ENCODE measurements at places on chromosomes 7 and 10.

DNA sequence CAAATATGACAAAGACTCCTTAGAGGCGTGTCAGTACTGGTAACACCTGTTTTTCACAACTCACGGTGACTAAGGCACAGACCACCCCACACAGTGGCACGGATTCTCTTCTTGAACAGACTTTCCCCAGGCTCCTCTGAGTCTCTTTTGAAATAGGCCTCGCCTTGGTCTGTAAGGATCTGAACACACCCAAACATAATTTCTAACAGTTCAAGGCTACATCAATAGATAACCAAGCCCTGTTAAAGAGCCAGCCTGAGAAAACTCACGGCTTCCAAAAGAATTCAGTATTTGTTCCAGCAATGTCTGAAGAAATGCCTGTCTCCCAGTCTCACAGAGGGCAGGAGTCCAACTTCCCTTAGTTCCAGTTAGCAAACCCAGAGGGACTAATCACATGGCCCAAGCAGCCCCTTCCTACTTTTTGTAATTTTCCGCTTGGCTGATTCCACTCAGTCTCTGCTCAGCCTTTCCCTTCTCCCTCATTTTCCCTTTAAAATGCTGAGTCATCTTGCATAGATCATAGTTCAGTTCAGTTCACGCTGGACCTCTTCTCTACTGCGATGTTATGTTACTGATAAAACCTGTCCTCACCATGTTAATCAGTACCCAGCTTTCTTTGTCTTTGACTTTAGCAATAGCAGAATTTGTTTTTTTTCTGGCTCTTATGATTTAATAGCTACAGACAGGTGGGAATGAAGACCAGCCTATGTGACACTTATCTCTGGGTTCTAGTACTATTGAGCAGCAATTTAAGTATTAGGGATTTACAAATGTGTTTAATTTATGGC, 22.6 kb upstream of the AKR1C3 start:
- DNase-seq = peak; percentile 88

GRCh38 chr7:43140186-43140585, 27.7 kb downstream of the HECW1 start:
- no peak for DNase-seq

DNA sequence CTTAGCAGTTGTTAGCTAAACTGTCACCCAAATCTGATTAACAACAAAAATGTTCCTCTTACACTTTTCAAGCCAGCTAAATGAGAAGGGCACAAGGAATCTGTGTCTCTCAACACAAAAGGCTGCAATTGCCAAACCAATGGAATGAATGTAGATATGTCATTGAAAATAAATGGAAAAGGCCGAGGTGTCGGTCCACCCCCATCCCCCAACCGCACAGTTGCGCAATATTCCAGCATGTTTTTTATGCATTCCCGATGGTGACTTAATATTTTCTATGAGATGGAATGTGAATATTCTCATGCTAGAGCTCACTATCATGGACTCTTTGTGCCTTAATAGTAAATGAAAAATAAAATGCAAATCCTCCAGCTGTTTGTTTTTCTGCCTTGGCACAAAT, 181.6 kb upstream of the LRGUK start:
- DNase-seq = peak; percentile 70

GRCh38 chr7:74069790-74070618, 13.6 kb upstream of the LIMK1 start:
- no peak for DNase-seq

DNA sequence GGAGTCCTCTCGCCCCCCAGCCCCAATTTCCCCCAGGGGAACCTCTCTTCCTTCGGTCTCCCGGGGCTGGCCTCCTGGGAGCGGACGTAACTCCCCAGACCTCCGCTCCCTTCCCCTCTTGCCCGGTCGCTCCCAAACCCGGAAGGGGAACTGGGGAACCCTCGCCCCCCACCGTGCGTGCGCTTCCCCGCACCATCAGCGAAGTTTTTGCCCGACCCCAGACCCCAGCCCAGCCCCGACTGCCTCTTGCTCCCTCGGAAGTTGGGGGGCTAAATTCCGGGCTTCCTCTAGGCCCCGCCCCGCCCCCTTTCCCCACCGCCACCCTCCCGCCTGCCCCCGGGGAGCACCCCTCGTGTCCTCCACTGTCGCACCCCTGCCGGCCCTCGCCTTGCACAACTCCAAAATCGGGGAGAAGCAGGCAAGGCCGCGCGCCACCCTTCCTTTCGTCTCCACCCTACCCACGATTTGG, 436 bp downstream of the GNB2 start:
- DNase-seq = peak; percentile 20

DNA sequence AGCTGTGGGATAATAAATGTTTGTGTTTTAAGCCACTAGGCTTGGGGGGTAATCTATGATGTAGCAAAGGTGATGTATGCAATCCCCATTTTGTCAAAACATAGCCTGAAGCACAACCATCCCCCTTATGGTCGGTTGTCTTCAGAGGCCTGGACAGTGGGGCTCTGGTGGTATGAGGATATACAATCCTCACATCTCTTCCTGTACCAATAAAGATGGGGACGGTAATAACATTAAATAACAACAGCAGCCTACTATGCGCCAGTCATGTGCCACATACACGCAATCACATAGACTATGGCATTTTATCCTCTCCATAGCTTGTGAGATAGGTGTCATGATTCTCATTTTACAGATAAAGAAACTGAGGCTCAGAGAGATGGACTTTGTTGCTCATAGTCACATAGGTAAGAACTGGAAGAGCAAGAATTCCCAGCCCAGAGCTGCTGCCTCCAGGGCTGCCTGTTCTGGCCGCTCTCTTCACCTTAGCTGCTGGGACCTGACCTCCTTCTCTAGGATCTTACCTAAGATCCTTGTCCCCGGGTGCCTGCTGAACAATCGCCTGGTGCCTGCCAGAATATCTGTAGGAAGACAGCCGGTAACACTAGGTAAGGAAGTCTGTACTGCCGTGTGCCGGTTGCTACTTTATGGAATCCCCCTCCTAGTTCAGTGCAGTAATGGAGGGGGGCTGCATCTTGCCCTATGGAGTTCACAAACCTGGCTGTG, 108.6 kb downstream of the ARHGAP22 start:
- no peak for DNase-seq

DNA sequence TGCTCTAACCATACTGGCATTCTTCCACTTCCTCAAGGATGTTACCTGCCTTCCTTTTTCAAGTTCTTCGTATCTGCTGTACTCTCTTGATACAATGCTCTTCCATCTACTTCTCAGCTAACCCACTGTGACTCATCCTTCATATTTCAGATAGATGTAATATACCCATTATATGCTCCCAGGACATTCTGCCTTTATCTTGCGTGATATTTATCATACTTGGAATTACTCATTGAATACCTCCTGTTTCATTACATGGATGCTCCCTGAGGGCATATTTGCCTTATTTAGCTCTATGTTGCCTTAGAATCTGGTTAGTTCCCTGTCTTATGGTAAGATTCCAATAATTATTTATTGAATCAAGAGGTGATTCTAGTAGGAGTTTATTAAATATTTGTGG, 706.4 kb downstream of the SORCS3 start:
- DNase-seq = peak; percentile 18

GRCh38 chr7:129841465-129841864, 111.3 kb downstream of the UBE2H start:
- no peak for DNase-seq

DNA sequence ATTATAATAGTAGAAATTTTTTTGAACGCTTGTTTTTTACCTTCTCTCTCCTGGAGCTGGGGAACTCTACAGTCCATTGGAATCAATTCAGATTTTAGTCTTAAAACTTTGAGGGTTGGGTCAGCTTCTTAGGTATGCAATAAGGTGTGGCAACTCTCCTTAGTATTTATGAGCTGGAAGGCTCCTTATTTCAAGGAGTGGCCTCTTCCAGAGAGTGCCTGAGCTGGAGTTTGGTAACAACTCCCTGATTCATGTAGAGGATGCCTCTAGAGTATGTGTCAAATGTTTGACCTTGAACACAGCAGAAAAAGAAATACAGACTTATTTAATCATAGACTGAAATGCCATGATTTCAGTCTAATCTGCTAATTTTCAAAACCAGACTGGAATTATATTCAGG, 11.1 kb downstream of the CDK14 start:
- DNase-seq = no peak

GRCh38 chr10:26543567-26544306, 105.6 kb downstream of the APBB1IP start:
- no peak for DNase-seq

- no peak for DNase-seq
Measured at GRCh38 chr7:26673858-26674257, 190.5 kb downstream of the SKAP2 start.

DNA sequence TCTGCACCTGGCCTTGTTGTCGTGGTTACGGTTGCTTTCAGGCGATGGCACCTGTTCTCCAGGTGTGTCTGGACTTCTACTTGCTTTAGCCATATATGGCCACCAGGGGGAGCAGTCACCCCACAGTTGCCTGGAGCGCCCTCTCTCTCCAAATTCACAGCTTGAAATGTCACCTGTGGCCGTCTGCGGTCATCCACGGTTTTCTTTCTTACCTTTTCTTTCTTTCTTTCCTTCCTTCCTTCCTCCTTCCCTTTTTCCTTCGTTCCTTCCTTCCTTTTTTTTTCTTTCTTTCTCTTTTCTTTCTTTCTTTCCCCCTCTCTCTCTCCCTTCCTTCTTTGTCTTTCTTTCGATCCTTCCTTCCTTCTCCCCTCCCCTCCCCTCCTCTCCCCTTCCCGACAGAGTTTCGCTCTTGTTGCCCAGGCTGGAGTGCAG, 150.5 kb upstream of the VKORC1L1 start:
- DNase-seq = no peak

- DNase-seq = no peak
Measured at GRCh38 chr7:134210976-134211663, 84.0 kb downstream of the LRGUK start.

- no peak for DNase-seq
Measured at GRCh38 chr7:894927-895450, 18.6 kb downstream of the GET4 start.

DNA sequence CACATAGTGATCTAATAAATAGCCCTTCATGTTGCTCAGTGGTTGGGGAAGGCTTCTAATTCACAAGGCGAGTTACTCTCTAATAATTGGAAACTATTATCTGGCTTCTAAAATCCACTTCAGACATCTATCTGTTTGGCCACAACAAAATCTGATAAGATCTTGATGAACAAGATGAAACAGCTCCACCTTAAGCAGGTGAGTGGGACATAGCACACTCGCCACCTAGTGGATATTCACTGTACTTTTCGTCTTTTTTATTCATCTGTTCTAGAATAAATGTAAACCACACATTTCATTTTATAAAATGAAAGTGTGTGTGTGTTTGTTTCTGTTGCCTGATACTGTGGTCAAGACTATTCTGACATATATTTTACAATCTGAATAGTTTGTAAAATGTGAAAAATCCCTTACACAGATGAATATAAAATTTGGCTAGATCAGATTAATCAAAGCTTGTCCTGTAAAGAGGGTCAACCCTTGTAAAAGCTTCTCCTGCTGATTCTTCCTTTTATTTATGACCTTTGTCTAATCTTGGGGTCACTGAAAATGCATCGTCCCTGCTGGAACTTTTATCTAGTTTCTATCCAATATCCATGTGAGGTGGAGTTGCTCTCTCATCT, 26.5 kb upstream of the CNTNAP2 start:
- DNase-seq = no peak

GRCh38 chr7:75660566-75661215, 78.0 kb downstream of the HIP1 start:
- no peak for DNase-seq

DNA sequence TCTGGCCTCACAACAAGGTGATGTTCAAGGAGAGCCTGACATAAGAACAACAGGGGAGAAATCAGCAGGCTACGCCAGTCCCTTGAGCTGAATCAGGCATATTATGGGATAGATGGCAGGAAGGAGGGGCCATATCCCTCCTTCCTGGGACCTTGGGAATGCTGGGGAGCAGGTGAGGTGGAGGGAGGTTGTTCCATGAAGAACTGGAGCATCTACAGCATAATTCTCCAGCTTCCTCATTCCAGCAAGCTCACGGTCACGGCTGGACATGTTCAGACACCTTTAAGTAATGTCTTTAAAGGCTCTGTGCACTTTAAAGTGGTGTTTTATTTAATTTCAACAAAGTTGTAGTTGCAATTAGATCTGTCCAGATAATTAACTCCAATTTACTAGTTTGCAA, 780.5 kb downstream of the TYW1 start:
- no peak for DNase-seq

GRCh38 chr10:124016804-124017375, 76.5 kb downstream of the CHST15 start:
- no peak for DNase-seq

- no peak for DNase-seq
Measured at GRCh38 chr7:87147500-87147899, 4.8 kb upstream of the DMTF1 start.

DNA sequence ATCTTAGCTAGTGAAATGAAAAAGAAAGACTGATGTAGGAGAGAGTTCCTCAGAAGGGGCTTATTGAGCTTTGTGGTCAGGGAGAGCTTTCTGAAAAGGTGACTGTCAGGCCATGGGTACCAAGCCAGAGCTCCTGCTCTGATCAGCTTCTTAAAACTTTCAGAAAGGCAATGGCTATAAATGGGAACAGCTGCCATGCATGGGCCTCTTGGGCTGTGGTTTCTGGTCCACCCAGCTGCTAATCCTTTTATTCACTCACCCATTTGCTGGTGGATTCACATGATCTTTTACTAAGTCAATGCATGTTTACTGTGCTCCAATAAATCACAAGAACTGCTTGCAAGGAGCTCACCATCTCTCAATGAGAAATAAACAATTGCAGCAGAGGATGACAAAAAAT, 60.1 kb upstream of the ZPBP start:
- DNase-seq = no peak

DNA sequence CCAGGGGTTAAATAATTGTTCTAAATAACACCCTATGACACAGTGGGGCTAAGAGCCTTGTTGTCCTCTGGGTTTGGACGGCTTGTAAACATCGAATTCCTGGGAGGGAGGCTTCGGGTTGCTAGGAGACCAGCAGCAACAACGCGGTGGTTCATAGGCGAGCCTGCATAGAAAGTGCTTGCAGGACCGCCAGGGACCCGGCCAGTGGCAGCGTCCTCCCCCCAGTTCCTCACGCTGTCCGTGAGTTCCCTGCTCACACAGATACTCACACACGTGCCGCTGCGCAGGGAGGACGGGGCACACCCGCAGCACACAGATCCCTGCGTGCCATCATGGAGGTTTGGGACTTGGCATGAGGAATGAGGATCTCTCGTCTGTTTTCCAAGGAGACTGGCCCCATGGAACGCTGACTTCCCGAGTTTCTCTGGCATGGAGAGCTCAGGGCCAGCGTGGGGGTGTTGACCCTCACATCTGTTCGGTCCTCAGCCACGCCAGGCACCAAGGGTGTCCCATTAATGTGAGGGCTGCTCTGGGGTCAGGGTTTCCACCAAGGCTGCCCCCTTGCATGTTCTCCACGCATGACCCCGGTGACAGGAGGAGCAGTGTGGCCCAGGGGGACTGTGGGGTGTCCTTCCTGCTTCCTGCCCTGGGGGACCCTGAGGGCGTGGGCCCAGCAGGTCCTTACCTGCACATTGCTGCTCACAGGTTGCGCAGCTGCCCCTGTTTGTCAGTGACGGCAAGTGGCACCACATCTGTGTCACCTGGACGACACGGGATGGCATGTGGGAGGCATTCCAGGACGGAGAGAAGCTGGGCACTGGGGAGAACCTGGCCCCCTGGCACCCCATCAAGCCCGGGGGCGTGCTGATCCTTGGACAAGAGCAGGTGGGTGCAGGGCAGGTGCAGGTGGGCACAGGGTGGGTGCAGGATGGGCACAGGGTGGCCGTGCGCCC, 9.7 kb downstream of the NPTX2 start:
- DNase-seq = no peak

Data from astrocyte (in vitro differentiated cells and primary cell).